ENCODE measurements at places on chromosomes 4 and X. TPM values are rescaled to one million over a fixed set of nuclear protein-coding genes. Genes with fewer than 3 reads are reported as not detected.
A peak's percentile ranks its signal among the peaks of the same experiment; 100 is the strongest.

Gene CCDC110
- 8.9 TPM for total RNA-seq

Gene HMGB3
- 3.9 TPM for total RNA-seq

Gene MTMR8
- total RNA-seq = 4.3 TPM

- H3K4me3 ChIP-seq = no peak overlapping the region
- H3K4me1 ChIP-seq = no peaks in the 10 kb centered on the region
- H3K27ac ChIP-seq = peak overlapping the region; percentile 42
These were observed 82.0 kb downstream of the GPC4 start for GRCh38 chrX:133333154-133333750.

GRCh38 chrX:10110984-10111363 lies 45.8 kb upstream of the CLCN4 start:
- no peak for DNase-seq
- no peaks in the 10 kb centered on the region for H3K27me3 ChIP-seq
- H3K4me1 ChIP-seq = no peaks in the 10 kb centered on the region
- peak overlapping the region; percentile 76 for H3K27ac ChIP-seq
- no peak overlapping the region for H3K4me3 ChIP-seq
- no peaks in the 10 kb centered on the region for H3K36me3 ChIP-seq

Gene H2BW2
- total RNA-seq = not detected

GRCh38 chrX:36640232-36640631 lies 367.9 kb upstream of the FAM47C start:
- no peak overlapping the region for H3K27ac ChIP-seq
- DNase-seq = no peak
- H3K27me3 ChIP-seq = no peaks in the 10 kb centered on the region
- H3K4me1 ChIP-seq = no peaks in the 10 kb centered on the region
- H3K36me3 ChIP-seq = no peaks in the 10 kb centered on the region

- no peak overlapping the region for H3K4me3 ChIP-seq
- H3K4me1 ChIP-seq = no peaks in the 10 kb centered on the region
- DNase-seq = no peak
- no peaks in the 10 kb centered on the region for H3K27me3 ChIP-seq
These were observed 178.9 kb upstream of the VEGFC start for GRCh38 chr4:176971576-176972115.

- H3K27ac ChIP-seq = no peak overlapping the region
- H3K4me3 ChIP-seq = no peak overlapping the region
- DNase-seq = no peak
- no peaks in the 10 kb centered on the region for H3K27me3 ChIP-seq
- H3K36me3 ChIP-seq = no peaks in the 10 kb centered on the region
These were observed 31.6 kb upstream of the DDX3X start for GRCh38 chrX:41302370-41302769.

Gene CFP
- total RNA-seq = 11.8 TPM

GRCh38 chr4:168605411-168605810 lies 108.6 kb downstream of the PALLD start:
- H3K27me3 ChIP-seq = no peaks in the 10 kb centered on the region
- H3K27ac ChIP-seq = peak overlapping the region; percentile 63
- no peak for DNase-seq
- H3K4me1 ChIP-seq = peaks cover 26% of the 10 kb centered on the region
- H3K36me3 ChIP-seq = no peaks in the 10 kb centered on the region
- H3K4me3 ChIP-seq = no peak overlapping the region

Gene MAOA
- 198 TPM for total RNA-seq

Gene ETDA
- not detected for total RNA-seq

- no peaks in the 10 kb centered on the region for H3K36me3 ChIP-seq
- H3K27me3 ChIP-seq = no peaks in the 10 kb centered on the region
- no peaks in the 10 kb centered on the region for H3K4me1 ChIP-seq
These were observed 61.7 kb downstream of the CT47B1 start for GRCh38 chrX:120813982-120814381.

DNA sequence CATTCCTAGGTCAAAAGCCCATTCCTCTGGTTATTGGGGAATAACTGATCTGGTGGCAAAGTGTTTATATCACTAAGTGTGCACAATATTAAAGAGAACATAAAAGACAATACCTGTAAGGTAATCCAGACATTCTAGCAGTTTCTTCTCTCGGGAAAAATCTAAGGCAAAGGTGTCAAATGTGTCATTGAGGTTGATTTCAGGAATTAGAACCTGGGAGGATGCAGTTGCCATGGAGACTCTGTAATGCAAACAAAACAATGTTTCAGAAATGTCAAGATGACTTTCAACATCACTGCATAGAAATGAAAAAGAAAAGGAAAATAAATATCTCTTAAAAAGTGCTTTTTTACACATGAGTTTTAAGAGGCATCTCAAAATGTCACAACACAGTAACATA lies 145.9 kb downstream of the MID1 start:
- no peaks in the 10 kb centered on the region for H3K27me3 ChIP-seq
- DNase-seq = no peak
- peak overlapping the region; percentile 58 for H3K27ac ChIP-seq
- H3K4me1 ChIP-seq = peaks cover 35% of the 10 kb centered on the region
- H3K36me3 ChIP-seq = peaks cover under 1% of the 10 kb centered on the region

Gene MAGEA12
- total RNA-seq = not detected

DNA sequence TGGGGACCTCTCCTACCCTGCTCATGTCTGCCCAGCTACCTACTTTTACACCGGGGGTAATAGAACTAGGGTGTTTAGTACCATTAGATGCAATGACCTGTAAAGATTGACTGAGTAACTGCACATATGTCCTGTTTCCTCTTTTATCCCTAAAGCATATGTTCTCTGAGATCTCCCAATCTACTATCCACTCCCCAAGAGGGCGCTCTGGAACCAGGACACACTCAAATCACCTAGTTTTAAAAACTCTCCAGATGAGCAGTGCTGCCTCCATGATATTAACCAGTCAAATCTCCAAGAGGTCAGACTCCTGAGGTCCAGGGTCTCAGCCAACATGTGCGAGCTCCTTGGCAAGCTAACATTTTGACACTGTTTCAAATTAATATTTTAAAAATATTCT lies 87.0 kb upstream of the TSPAN5 start:
- no peak overlapping the region for H3K4me3 ChIP-seq
- DNase-seq = no peak
- no peaks in the 10 kb centered on the region for H3K27me3 ChIP-seq

GRCh38 chrX:117835034-117835433 lies 281.6 kb downstream of the KLHL13 start:
- no peaks in the 10 kb centered on the region for H3K4me1 ChIP-seq
- no peaks in the 10 kb centered on the region for H3K36me3 ChIP-seq

Gene ACSL1
- 118 TPM for total RNA-seq

DNA sequence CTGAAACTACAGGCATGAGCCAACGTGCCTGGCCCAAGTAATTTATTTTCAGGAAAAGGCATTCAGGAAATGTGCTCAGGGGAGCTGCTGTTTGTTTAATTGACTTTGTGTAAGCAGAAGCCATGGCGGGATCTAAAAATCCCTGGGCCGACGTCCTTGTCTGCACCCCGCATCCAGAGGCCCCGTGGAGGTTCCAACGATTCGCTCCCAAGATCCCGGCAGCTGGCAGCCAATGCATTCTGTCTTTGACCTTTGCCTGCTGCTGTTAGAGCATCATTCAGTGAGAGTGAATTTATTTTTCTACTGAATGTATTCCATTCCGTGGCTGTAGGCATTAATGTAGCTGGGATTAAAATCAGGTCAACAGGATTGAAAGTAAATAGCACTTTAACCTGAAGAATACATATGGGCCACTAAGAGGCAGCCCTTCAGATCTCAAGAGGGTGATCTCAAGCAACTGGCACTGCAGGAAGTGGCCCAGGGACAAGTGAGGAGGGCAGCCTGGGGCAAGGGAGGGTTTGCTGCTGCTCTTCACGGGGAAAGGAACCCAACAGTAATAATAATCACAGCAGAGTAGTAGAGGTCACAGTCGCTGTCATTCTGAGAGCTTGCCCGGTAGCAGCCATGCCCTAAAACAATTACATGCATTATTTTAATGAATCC lies 75.2 kb downstream of the PSAPL1 start:
- H3K4me1 ChIP-seq = no peaks in the 10 kb centered on the region
- H3K27ac ChIP-seq = no peak overlapping the region
- no peaks in the 10 kb centered on the region for H3K27me3 ChIP-seq
- DNase-seq = no peak

- DNase-seq = no peak
- H3K36me3 ChIP-seq = no peaks in the 10 kb centered on the region
- H3K4me1 ChIP-seq = no peaks in the 10 kb centered on the region
- H3K4me3 ChIP-seq = no peak overlapping the region
These were observed 139.7 kb downstream of the EFHC2 start for GRCh38 chrX:44203791-44204190.

DNA sequence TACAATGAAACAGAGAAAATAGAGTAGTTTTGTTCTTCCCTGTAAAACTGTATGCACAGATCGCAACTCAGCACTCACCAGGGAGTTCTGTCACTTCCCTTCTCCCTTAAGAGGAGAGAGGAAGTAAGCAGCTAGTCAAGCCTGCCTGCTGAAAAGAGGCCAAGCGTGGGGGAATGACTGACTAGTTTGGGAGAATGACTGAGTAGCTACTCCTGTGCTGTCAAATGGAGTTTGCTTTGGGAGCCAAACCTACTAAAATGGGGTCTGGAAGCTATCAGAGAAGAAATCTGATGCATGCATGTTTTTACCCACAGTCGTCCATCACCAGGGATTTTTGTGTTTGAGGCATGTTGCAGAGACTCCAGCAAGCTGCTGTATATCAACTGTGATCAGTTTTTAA lies 54.6 kb upstream of the LHFPL1 start:
- H3K4me1 ChIP-seq = no peaks in the 10 kb centered on the region
- DNase-seq = no peak
- H3K27ac ChIP-seq = no peak overlapping the region

- no peaks in the 10 kb centered on the region for H3K4me1 ChIP-seq
- DNase-seq = no peak
- no peaks in the 10 kb centered on the region for H3K27me3 ChIP-seq
- no peak overlapping the region for H3K27ac ChIP-seq
- H3K36me3 ChIP-seq = no peaks in the 10 kb centered on the region
These were observed 11.8 kb downstream of the SCD5 start for GRCh38 chr4:82786828-82787227.

- no peaks in the 10 kb centered on the region for H3K27me3 ChIP-seq
- no peaks in the 10 kb centered on the region for H3K4me1 ChIP-seq
- peak overlapping the region; percentile 50 for H3K4me3 ChIP-seq
- no peaks in the 10 kb centered on the region for H3K36me3 ChIP-seq
- H3K27ac ChIP-seq = peak overlapping the region; percentile 71
- no peak for DNase-seq
These were observed 1.0 kb downstream of the GAB3 start for GRCh38 chrX:154749856-154750255.

- peak; percentile 89 for DNase-seq
- H3K36me3 ChIP-seq = no peaks in the 10 kb centered on the region
- peak overlapping the region; percentile 2 for H3K4me3 ChIP-seq
- peaks cover 93% of the 10 kb centered on the region for H3K4me1 ChIP-seq
- H3K27ac ChIP-seq = peak overlapping the region; percentile 82
These were observed 79.4 kb downstream of the SYNPO2 start for GRCh38 chr4:118968005-118968404.

DNA sequence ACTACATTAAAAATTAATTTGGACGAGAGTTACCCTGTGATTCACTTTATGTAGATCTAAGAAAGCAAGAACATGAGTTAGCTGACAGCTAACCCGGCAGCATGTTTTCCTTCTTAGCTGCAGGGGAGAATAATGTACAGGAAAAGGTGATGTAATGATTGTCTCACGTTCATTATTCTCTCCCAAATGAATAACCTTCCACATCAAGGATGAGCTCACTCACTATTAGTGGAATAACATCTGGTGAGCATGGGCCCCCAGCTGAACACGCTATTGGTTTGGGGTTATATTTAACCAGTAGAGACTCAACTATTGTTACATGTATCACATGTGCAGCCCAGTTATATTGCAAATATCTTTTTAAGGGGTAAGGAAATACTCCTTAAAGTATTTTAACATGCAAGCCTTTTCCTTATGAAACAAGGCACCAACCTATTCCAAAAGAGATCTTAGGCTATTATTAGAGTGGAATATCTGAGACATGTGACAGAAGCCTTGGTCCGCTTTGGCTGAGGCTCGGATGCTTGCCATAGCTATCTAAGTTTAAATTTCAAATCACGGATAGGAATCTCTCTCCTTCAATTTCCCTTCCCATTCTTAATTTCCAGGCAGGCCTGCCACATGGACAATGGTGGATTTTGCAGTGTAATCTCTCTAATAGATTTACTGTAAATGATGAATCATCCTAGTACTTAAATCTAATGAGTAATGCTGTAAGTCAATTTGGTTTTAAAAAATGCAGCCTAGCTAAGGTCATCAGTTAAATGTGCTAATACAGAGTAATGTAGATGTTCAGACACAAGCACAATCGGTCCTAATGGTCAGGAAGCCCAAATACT lies 99.0 kb upstream of the OTUD4 start:
- H3K27ac ChIP-seq = peak overlapping the region; percentile 14
- no peaks in the 10 kb centered on the region for H3K36me3 ChIP-seq
- no peak for DNase-seq
- no peaks in the 10 kb centered on the region for H3K27me3 ChIP-seq

DNA sequence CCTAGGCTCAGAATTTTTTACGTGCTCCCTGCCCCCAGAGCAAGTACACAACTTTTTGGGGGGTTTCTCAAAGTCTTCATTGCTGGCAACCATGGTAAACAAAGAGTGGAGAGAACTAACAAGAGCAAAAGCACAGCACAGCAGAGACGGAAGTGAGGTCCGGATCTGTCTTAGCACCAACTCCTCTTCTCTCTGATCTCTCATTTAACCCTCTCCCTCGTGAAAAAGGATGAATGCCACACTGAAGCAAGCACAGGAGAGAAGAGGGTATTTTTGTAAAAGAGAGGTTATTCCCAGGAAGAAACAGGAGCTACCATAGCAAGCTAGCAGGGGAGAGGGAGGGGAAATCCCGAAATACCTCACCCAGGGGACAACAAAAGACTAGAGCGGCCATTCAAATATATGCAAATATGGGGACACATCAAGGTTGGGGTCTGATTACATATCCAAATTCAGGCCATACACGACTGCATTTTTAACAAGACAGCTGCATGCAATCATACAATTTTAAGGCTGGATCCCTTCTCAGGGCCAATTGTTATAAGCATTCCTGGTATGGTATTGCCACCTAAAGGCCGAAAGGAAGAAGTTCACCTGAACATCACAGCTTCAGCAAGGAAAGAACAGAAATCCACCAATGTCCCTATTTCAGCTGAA lies 46.6 kb downstream of the CD40LG start:
- no peak overlapping the region for H3K4me3 ChIP-seq
- DNase-seq = no peak
- H3K27ac ChIP-seq = no peak overlapping the region

- no peak overlapping the region for H3K4me3 ChIP-seq
- DNase-seq = no peak
- no peaks in the 10 kb centered on the region for H3K36me3 ChIP-seq
- H3K27me3 ChIP-seq = no peaks in the 10 kb centered on the region
These were observed 481.7 kb downstream of the NAF1 start for GRCh38 chr4:162684998-162685397.

DNA sequence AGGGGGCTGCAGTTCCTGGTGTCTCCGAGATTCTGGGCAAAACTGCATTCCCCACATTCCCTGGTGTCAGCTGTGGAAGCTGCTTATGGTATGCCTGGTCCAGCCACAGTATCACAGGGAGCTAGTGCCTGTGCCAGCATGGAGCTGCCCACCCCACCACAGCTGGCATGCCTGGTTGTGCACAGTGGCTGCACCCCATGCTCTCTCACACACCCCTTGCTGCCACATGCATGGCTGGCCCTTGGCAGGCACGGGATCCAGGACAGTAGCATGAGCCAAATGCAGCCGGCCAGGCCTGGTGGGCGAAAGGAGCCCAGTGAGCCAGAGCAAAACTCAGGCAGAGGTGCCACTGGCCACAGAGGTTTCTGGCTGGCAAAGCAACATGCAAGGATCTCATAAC lies 418.0 kb upstream of the SPOCK3 start:
- no peaks in the 10 kb centered on the region for H3K36me3 ChIP-seq
- H3K4me1 ChIP-seq = no peaks in the 10 kb centered on the region
- H3K4me3 ChIP-seq = no peak overlapping the region
- DNase-seq = no peak
- no peaks in the 10 kb centered on the region for H3K27me3 ChIP-seq

Data from sigmoid colon (tissue), 7 donors.